ENCODE measurements at places on chromosomes 3 and 15. TPM values are rescaled to one million over a fixed set of nuclear protein-coding genes. Genes with fewer than 3 reads are reported as not detected.
A peak's percentile ranks its signal among the peaks of the same experiment; 100 is the strongest.

DNA sequence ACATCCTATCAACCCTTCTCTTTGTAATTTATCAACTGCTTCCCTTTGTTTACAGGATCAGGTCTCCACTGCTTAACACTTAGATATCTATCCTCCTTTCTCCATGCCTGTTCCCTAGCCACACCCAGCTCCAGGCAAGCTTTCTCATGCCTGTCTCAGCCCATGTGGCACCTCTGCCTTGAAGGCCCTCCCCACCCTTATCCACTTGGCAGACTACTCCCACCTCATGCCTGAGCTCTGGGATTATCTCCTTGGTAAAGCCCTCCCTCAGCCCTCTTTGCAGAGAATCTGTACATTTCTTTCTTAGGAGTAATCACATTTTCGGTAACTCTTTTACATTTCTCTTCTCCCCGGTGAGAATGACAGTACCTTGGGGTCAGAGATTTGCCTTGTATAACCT lies 96.0 kb downstream of the ATP1B3 start:
- no peak for DNase-seq

DNA sequence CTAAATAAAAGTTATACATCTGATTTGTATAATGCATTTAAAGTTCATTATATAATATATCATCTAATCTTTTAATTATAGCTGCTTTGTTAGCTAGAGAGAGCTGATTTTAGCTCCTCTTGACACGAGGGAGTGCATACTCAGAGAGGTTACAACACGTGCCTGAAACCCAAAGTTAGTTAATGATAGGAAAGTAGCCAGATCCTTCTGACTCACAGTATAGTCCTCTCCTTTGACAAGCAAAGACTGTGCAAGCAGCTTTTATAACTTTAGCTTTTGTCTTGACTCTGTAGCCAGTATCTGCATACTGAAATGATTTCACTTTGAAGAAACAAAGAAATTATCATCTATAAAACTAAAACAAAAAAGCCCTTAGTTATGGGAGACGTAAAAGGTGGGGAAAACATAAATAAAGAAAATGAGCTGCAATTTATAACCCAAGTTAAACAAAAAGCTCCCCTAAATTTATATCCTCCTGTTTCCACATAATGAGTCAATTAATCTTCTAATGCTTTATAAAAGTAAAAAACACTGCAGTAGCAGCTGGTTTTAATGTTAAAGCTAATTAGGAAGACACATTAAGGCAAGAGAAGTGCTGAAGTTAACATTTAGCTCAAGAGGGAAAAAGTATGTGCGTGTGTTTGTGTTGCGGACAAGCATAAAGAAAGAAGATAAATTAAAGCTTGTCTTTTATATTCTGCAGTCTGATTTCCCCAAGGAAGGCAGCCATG lies 13.1 kb downstream of the GABRR3 start:
- no peak for DNase-seq

GRCh38 chr15:40498891-40499290 lies 28.1 kb downstream of the CHST14 start:
- DNase-seq = no peak

DNA sequence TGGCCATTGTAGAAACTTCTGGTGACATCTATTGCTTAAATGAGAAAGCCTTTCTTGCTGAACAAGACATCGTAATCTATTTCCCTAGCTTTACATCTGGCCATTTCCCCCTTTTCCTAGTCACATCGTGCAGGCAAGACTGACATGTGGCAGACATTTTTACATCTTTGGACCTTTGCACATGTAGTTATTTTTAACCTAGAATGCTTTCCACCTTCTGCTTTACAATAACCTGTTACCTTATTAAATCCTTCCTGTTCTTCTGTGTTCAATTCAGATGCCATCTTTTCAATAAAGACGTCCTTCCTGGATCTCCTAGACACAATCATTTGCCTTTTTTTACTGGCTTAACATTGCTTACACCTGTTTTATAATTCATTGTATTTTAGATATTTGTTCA lies 343.3 kb downstream of the DIPK2A start:
- DNase-seq = no peak

GRCh38 chr3:64489361-64490044 lies 198.3 kb downstream of the ADAMTS9 start:
- no peak for DNase-seq

- no peak for DNase-seq
Measured at GRCh38 chr3:171699601-171700000, 110.7 kb downstream of the PLD1 start.

DNA sequence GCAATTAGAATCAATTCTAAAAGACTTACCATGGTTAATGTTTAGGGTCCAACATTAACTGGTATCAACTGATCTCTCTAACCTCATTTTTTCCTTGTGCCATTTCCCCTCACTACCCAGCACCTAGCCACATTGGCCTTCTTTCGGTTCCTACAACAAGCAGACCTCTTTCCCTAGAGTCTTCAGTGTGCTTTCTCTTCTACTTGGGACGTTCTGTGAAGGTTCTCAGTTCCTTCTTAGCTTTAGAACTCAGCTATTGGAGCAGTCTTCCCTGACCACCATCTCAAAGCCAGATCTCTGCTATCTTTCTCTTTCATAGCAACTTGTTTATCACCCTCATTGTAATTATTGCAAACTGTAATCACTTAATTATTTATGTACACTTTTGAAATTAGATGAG lies 31.5 kb upstream of the MINDY4B start:
- DNase-seq = no peak

GRCh38 chr15:81113861-81114291 lies 20.2 kb upstream of the CFAP161 start:
- DNase-seq = no peak

DNA sequence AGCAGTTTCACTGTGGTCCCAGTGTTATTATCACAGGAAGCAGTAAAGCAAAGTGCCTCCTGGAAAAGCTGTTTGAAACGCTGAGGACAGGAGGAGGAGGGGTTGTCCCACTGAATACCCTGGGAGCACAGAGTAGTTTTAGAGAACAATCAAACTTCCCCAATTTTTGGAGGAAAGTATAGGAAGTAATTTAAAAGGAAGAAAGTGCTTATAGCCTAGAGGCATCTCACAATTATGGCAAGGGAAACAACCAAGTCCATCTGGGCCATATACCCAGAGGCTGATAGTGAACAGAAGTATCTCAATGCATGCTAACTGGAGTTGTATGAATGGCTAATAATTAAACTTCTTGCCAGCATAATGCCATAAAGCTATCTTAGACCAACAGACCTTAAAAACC lies 137.2 kb upstream of the EPHA6 start:
- no peak for DNase-seq

GRCh38 chr15:83206526-83207008 lies 1.1 kb downstream of the HDGFL3 start:
- no peak for DNase-seq

DNA sequence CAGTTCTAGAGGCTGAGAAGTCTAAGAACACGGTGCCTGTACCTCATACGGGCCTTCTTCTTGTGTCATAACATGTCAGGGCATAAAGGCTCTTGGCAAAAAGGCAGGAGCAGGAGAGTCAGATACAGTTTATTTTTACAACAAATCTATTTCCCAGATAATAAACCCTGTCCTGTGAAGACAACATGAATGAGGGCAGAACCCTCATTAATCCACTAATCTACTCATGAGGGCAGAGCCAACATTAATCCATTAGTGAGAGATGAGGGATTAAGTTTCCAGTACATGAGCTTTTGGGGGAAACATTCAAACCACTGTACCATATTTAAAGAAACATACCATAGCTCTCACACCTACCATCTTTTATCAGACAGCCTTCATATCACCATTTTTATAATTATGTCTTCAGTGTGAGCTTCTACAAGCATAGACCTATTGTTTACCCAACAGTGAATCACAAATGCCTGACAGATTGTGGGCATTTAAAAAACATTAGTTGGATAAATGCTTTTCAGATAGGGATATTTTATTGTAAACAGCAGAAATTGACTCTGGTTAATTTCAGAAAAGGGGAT lies 645.8 kb downstream of the GRM7 start:
- DNase-seq = no peak

DNA sequence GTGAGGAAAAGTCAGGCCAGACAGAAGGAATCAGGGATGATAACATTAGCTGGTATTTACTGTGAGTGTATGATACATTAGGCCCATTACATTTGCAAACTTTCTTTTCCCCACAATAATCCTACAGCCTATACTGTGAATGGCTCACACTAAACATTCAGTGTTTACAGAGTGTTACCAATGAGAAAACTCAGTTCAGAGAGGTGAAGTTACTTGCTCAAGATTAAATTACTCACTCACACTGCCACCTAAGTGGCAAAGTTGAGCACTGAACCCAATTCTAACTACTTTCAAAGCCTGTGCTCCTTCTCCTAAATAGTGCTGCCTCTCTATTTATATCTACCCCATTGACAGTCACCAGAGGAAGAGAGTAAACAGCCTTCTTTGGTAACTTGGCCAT lies 8.5 kb downstream of the XPC start:
- no peak for DNase-seq

DNA sequence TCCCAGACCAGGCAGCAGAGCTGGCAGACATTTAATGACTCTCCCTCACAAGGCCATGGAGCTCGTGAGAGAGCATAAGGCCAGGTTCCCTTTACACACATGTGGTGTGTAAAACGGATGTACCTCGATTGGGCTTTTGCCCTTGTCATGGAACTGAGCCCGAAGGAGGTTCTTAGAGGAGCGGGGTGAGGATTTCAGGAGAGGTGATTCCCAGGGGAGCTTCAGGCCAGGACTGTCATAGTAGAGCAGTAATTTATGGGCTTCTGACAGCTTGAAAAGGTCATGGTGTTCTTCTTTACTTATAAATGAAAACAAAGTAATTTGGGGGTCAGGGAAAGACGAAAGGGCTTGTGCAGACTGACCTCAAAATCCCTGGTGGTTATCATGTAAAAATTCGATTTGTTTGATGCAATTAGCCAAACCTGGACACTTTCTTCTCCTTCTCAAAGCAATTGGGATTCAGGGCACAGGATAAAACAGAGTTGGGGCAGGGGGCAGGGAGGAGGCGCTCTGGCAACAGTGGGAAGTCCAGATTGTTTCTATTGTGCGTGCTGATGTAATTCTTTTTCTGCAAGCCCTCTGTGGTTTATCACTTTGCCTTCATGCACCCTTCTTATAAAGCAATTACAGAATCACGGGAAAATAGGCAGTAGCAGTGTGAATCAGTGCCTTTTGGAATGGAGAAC lies 51.0 kb downstream of the CACNA1D start:
- no peak for DNase-seq

- no peak for DNase-seq
Measured at GRCh38 chr3:6273878-6274277, 587.0 kb upstream of the GRM7 start.

GRCh38 chr3:126654571-126655383 lies at the start of gene TXNRD3:
Gene TXNRD3 (minus strand): TSS chr3:126655124.
- peak; percentile 81 for DNase-seq

DNA sequence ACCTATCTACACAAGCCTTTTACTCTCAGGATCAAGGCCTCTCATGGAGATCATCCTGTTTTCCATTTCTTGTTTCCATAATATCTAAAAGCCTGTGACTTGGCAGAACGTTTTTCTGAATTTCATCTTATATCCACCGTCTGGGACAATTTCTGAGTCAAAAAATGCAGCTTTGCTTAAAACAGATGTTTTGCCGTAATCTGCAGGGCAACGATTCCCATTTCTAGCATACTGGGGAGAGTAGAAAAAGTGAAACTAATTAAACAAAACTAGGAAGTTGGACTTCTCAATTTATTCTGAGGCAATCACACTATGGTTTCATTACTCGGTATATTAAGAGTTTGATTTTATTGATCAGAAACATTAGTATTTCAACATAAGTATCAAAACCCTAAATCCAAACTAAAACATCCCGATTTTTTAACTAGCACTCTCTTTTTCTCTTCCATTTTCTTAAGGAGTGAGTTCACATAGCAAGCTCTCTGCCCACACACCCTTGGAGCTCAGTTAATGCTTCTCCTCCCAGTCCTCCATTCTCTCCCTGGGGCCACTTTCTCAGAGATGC lies 33.6 kb downstream of the SPATA12 start:
- DNase-seq = no peak

DNA sequence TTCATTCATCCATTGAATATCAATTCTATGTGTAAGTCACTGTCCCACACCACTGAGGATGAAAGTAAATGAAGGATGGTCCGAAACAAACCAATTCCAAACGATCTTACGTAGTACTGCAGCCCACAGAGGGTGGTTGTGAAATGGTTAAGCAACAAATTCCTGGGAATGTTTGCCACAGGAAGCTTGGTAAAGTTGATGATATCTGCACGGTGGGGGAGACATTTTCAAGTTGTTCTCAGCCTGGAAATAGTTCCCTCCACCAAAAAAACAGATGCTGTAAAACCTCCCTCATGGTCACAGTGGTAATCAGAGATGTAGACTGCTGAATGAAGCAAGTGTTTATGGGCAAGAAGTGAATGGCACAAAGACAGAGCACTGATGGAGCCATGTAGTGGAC lies 35.9 kb upstream of the BNC1 start:
- no peak for DNase-seq

GRCh38 chr3:143362115-143362991 lies 242.8 kb downstream of the CHST2 start:
- no peak for DNase-seq

DNA sequence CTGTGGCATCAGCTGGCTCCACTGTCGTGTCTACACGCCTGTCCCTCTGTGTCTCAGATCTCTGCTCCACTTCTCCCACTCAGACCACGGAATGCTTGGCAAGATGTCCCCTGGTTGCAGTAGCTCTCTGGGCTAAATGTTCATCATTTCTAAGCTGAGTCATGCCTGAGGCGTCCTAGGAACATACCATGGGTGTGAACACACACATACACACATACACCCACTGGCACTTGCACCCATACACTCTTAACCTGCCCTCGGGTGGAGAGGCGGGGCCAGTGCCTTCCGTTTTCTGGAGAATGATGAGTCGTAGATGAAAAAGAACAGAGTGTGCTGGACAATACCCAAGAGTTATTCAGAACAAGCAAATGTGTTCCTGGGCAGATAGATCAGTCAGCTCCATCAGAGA lies 72.4 kb downstream of the SENP2 start:
- no peak for DNase-seq

DNA sequence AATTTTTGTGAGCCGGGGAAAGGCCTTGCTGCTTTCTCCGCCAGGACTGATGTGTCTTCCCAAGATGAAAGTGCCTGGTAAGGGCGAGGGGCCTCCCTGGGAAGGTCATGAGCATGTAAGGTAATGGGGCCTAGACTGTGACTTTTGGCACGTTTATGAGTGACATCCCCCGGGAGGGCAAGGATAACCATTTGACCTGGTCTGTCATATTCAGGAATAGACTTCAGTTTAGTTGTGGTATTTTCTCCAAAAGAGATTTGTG lies 631 bp upstream of the CNBP start:
- no peak for DNase-seq

GRCh38 chr3:9324944-9325343 lies 37.9 kb upstream of the THUMPD3 start:
- no peak for DNase-seq

The GPD1L gene
- total RNA-seq = 31.0 TPM

The ANKRD34C gene
- total RNA-seq = not detected

The SLC15A2 gene
- 1.8 TPM for total RNA-seq

The RLBP1 gene
- total RNA-seq = not detected

The GRK7 gene
- not detected for total RNA-seq

The TEX9 gene
- 1.4 TPM for total RNA-seq

The GOLGA8G gene
- not detected for total RNA-seq
